Ureter (tissue), 1 donor: ENCODE measurements at places on chromosomes 5 and 9. TPM values are rescaled to one million over a fixed set of nuclear protein-coding genes. Genes with fewer than 3 reads are reported as not detected.

RAB3C gene
- 5.8 TPM for total RNA-seq

IFNA2 gene
- total RNA-seq, result not detected

TAF11L5 gene
- total RNA-seq, result not detected

MYOZ3 gene
- total RNA-seq, result 2.6 TPM

DNA sequence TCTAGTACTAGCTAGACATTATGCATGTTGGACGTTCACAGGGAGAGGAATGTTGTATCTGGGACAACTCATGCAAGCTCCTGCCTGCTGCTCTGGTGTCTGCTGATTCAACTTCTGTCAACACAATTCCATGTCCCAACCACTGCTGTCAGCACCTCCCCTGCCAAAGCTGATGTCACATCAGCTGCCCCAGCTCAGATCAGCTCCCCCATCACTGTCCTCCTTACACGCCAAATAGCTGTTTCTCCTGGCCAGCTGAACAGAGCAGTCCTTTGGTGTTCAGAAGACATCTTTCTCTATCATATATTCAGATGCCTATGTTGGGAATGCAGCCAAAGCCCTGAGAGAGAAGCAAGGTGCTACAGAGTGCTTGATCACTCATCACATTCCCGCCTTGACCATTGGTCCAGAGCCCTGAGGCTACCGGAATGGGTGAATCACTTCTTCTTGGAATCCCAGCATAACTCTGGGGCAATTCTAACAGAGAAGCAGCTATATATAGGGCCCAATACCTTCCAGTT, 223.3 kb downstream of the SEC61B start:
- DNase-seq, result no peak

GRCh38 chr5:42756606-42757601, at the start of gene CCDC152:
CCDC152 (plus strand) TSS chr5:42756818; CDS start chr5:42759122, 2,304 bp downstream.
- DNase-seq, result no peak

DNA sequence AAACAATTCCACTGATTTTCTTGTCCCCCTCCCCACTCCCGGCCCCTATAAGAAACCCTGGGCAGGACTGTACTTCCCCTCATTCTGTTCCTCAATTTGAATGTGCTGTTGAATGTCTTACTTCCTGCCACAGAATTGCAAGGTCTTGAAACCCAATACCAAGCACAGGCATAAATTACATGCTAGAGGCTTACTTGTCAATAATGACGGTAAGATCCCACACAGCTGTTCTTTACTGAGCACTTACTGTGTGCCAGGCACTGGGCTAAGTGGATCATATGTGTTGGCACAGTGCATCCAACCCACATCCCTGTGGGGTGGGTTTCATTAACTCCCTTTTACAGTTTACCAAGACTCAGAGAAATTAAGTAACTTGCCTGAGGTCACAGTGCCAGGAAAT, 63.4 kb downstream of the MVB12B start:
- no peak for DNase-seq

DNA sequence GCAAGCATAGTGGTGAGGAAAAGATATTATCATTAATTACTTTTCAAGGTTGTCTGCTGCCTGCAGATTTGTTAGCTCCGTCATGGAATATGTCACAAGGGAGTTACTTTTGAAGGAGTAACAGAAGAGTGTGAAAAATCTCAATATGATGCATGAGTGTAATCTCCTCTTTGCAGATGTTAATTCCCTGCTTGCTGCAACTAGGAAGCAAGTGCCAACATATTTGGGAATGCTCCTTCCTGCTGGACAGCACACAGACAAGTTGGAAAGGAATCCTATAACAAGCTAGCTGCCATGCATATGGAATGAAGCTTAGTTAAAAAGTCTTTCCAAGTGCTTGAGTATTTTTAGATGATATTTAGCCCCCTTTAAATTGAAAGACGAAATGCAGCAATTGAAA, 2023.6 kb upstream of the CDH6 start:
- no peak for DNase-seq

ARRDC3 gene
- 111 TPM for total RNA-seq

DNA sequence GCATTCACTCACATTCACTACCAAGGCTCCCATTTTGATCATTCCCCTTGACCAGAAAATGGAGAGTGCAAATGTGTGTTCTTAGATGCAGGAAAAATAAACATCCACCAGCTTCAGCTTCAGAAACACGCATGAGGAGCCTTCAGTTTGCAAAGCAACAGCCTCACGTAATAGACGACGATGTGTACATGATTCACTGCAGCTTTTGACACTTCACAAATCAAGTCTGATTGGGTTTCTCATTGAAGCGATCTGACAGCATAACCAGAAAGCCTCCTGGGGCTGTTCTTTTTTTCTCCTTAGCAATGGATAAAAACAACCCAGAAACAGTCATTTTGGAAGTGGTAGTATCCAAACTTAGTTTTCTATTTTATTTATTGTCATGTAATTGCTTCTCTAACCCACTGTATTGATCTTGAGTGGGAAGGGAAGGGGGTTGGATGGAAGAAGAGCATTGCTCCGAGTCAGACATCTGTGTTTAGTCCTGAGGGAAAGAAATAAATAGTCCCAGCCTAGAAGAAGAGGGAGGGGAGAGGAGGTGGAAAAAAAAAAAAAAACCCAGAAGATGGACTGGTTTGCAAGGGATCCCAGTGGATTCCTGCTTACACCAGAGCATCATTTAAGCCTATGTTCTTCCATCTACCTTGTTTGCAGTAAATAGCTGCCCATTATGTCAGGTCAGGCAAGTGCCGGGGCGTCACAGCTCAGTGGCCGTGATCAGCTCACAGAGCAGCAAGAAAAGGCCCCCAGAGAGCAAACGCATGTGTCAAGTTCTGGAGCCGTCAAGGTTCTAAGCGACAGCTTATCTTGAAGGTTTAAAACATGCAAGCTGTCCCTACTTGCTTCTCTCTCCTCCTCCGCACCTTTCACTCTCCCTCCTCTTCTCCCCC, 190.2 kb upstream of the SNX2 start:
- DNase-seq, result no peak

PLAA gene
- total RNA-seq, result 26.0 TPM

DNA sequence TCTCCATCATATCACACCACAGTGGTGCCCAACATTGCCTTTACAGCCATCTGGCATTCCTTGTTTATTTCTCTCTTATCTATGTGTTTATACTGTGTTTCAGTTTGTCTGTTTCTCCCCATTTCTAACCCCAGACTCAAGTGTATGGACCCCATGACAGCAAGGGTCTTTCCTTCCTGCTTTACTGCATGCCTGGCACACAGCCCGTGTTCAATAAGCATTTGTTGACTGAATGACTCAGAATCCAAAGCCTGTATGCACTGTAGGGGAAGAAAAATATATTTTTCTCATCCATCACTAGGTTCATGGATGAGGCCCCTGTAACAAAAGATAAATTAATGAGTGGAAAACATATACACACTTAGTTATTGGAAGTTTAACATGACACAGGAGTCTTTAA, 190.8 kb upstream of the SEMA6A start:
- no peak for DNase-seq

DNA sequence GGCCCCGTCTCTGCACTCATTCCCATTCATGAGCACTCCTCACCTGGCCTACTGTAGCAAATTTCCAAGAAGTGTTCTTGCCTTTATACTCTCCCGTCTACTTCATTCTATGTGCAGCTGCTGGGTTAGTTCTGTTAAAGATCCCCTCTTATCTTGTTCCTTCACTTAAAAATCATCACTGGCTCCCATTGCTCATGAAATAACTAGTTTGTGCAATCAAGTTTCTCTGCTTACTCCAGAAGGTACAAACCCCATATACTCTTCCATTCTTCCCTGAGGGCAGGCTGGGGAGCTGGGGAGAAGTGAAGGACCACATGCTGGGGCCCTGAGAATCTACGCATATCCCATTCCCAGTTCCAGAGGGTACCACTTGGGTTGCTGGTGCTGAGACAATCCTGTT, 84.4 kb upstream of the KLF9 start:
- no peak for DNase-seq

ACTBL2 gene
- not detected for total RNA-seq

GRCh38 chr5:96977228-96977627, 41.3 kb downstream of the LNPEP start:
- DNase-seq, result no peak

- peak; percentile 83 for DNase-seq
Measured at GRCh38 chr9:2017331-2018161, 2.4 kb downstream of the SMARCA2 start.

DNA sequence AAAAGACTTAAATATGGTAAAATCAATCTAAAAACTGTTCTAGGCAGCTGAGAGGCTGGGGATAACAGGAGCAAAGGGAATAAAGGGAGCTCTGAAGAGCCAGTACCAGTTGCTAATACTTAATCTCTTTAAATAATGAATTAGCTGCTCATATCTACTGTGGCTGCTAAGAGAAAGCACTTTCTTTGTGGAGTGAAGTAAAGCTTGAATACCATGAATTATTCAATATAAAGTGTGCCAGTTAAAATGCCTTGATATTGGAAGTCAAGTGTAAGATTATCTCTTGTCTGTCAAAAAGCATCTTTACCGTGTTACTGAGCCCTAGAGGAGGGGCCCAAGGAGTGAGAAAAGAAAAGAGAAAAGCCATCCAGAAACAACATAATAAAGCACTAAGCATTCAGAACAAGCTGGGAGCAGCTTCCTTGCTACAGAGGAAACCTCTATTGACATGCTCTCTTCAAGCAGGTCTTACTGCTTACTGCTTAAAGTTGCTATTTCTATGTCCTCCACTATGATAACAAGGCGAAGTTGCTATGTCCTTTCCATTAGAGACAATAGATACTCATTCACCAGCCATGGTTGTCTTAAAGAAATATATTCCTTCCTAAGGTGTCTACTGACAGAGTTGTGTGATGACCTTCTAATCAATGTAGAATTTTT, 297.4 kb downstream of the CETN3 start:
- no peak for DNase-seq

DNA sequence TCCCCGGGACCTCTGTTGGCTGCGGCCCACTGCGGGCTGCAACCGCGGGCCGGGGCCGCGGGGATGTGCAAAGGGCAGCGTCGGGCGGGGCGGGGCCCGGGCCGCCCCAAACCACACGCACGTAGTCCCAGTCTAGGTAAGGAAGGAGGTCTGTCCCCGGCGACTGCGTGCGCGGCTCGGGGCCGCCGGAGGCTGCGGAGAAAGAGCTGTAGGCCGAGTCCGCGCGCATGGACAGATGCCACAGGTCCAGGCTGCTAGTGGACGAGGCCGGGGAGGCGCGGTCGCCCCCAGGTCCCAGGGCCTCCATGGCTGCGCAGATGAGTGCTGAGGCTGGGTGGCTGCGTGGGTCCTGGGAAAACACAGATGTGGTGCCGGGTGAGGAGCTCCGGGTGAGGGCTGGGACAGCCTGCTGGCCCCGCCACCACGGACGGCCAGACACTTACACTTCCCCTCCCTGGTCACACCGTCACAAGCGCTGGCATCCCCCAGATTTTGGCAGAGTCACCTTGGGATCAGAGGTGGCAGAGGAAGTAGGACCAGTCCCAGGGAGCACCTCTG, 4.5 kb downstream of the SHROOM1 start:
- DNase-seq, result no peak

TAF1L gene
- not detected for total RNA-seq

- no peak for DNase-seq
Measured at GRCh38 chr5:32621256-32621655, 35.9 kb downstream of the SUB1 start.

FAM153A gene
- 35.5 TPM for total RNA-seq

DNA sequence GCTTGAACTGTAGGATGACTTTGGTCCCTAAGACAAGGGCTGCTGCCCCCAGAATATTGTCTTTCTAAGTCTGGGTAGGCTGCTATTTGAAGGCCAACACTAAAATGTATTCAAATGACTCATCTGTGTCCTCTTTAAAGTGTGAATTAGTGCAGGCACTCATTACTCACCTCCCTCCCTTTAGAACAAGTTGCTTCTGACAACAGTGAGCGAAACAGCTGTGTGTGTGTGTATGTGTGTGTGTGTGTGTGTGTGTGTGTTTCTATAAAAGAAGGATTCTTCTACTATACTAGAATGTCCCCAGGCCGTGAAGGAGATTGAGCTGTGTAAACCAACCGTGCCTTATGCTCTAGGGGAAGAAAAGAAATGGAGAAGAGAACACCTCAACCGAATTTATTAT, 1337.2 kb downstream of the PTPRD start:
- DNase-seq, result no peak

- DNase-seq, result no peak
Measured at GRCh38 chr5:92962752-92963151, 618.3 kb downstream of the NR2F1-AS1 start.
